ENCODE measurements at places on chromosomes 11 and 22. TPM values are rescaled to one million over a fixed set of nuclear protein-coding genes. Genes with fewer than 3 reads are reported as not detected.

GRCh38 chr11:64809781-64810241, 540 bp downstream of the MEN1 start:
- no peak for DNase-seq

DNA sequence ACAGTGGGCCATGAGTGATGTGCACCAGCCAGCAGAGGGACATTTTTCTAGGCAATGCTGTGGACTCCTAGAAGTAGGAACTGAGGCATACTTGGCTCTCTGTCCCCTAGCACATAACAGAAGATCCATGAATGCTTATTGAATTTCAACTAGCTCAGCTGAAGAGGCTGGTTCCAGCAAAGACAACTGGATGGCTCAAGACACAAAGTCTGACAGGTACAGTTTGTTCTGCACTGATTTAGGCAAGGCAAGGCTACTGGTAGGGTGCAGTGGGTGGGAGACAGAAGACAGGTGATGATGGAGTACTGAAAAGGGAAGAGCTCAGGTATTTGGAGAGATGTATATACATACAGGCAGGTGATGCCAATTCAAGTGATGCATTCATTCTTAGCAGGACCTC, 72.4 kb upstream of the USP47 start:
- DNase-seq = no peak

- DNase-seq = no peak
Observed at GRCh38 chr11:133803026-133803425, 42.3 kb downstream of the SPATA19 start.

Gene SEZ6L
- polyA plus RNA-seq = 0.17 TPM

- no peak for DNase-seq
Observed at GRCh38 chr11:115663790-115664189, 159.6 kb upstream of the CADM1 start.

Gene P2RY2
- 0.67 TPM for polyA plus RNA-seq

Gene TSPAN32
- polyA plus RNA-seq = 2.2 TPM

GRCh38 chr11:125777309-125777708, 1.3 kb downstream of the PATE2 start:
- no peak for DNase-seq

DNA sequence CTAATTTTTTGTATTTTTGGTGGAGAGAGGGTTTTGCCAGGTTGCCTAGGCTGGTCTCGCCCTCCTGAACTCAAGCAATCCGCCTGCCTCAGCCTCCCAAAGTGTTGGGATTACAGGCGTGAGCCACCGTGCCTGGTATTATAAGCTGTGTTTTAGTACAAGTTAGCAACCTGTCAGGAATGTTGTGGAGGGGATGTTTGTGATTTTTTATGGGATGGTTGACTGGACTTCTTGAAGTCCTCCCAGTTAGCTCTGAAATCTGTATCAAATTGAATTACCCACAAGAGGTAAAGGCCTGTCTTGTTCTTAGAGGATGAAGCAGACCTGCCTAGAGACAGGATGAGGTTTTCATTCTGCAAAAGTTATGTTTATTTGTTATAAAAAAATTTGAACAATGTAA, 34.1 kb upstream of the IL18BP start:
- no peak for DNase-seq

Gene ANO3
- 2.6 TPM for polyA plus RNA-seq

DNA sequence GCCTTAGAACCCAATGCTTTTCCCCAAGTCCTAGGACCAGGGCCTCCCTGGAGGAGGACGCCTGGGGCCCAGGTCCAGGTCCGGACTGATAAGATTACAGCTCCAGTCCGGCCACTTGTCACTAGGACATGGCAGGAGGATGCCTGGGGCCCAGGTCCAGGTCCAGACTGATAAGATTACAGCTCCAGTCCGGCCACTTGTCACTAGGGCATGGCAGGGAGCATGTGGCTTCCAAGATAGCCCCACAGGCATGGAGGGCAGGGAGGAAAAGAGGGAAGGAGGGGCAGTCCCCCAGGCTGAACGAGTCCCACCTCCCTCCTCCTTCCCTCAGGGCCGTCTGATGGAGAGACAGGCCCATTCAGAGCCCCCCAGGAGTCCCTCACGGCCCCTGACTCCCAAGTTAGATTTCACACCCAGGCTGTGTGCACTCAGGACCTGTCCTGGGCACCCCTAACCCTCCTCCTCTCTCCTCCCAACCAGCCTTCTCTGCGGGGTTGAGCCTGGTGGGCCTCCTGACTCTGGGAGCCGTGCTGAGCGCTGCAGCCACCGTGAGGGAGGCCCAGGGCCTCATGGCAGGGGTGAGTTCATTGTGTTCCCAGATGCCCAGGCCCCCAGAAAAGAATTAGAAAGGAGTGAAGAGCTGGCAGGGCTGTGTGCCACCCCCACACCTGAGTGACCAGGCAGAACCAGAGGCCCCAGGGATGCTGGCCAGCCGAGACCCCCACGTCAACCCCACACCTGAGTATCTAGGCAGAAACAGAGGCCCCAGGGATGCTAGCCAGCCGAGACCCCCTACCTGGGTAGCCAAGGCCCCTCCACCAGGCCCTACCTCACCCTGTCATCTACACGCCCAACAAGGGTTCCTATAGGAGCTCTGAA, 2.1 kb downstream of the TSPAN32 start:
- no peak for DNase-seq

DNA sequence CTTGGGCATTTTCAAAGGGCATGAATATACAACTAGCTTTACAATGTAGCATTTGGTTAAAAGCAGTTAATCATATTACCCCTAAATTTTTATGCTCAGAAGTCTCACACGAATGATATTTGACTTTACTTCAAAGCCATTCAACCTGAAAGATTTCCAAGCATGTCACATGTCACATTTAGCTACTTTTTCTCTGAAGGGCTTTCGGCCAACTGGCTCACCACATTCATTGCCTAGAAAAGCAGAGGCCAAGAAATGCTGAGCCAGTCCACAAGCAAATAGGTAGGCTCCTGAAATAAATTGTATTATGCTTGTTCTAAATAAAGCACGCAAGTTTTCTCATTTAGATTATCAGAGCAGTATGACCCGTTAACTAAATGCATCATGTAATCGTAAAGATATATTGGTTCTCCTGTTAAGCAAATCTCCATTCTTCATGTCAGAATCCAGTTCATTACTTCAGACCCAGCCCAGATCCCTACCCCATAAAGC, 30.6 kb downstream of the PAX6 start:
- no peak for DNase-seq

Gene PHOX2A
- polyA plus RNA-seq = not detected

Gene ST14
- polyA plus RNA-seq = 23.2 TPM

DNA sequence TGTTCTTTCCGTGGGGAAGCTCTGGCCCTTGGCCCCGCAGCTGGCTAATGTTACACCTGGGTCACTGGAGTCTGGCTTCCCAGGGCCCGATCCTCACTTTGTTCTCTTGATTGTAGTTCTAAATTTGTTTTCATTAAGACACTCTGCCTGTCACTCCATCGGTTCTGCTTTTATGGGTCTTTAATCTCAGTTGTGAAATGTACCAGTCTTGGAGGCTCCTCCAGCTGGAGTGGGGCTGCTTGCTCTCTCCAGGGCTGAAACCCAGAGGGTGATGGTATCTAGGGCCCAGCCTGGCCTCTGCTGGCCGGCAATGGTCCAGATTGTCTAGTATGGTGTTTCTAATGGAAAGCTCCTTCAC, 352.9 kb downstream of the TENM4 start:
- DNase-seq = no peak

Gene AMPD3
- 5.0 TPM for polyA plus RNA-seq

DNA sequence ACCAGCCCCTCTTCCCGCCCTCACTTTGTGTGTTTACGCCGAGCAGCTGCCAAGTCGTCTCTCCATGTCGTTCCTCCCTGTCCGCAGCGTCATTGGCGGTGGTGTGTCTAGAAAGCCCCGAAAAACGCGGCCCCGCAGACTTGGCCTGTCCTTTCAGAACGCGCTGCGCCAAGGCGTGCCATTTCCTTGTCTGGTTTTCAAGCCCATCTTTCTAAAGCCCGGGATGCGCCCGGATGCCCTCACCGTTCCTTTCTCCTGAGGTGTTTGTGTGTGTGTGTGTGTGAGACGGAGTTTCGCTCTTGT, 557 bp downstream of the MOV10L1 start:
- no peak for DNase-seq

- no peak for DNase-seq
Observed at GRCh38 chr11:68214173-68215086, 1.3 kb upstream of the KMT5B start.

DNA sequence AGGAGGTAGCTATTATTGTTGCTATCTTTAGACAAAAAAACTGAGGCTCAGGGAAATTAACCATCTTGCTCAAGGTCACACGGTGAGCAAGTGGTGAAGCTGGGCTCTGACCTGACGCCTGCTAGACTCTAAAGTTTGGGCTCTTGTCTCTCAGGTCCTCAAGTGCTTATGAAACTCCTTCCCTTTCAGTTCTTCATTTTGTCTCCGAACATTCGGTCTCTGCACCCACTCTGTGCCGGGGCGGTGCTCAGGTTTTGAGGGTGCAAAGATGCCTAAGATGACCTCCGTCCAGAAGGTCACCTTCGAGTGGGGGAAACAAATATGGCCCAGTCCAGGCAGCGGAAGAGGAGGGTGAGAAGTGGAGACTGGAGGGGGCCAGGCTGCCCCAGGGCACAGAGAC, 16.0 kb downstream of the OVOL1 start:
- DNase-seq = no peak

DNA sequence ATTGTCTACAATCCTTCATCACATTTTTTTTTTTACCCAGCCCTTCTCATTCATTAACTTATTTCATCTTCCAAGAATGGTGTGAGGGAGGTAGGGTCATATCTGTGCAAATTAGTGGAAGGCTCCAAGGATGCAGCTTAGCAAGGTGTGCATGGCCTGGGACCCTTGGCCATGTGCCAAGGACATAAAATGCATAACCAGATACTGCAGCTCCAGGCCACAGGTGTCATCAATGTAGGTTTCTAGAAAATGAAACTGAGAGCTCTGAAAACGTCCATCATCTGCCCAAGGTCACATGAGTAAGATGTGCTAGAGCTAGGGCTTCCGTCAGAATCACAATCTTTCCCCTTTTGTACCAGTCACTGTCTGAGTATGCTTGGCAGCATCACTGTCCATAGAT, 29.8 kb downstream of the ANKK1 start:
- no peak for DNase-seq

DNA sequence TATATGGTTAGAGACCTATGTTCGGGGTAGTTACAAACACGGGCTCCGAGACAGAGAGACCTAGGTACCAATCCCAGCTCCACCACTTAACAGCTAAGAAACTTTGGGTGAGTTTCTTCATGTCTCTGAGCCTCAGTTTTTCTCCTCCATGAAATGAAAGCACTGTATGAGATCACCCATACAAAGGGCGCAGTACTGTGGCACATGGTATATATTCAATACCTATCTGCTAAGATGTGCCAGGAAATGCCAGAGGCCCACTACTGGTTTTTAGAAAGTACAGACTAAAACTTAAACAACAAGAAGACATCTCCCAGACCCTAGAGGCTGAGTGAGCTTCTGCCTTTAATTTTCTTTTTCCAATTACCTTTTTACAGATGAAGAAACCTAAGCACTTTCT, 69.5 kb downstream of the SLC1A2 start:
- no peak for DNase-seq

- no peak for DNase-seq
Observed at GRCh38 chr11:115166820-115167219, 337.4 kb downstream of the CADM1 start.

Gene OR8B4
- not detected for polyA plus RNA-seq

Gene MS4A4A
- polyA plus RNA-seq = 6.6 TPM

Gene RASD2
- polyA plus RNA-seq = 1.8 TPM

Gene LRRC4C
- polyA plus RNA-seq = 16.6 TPM

Gene C22orf31
- polyA plus RNA-seq = 0.95 TPM

DNA sequence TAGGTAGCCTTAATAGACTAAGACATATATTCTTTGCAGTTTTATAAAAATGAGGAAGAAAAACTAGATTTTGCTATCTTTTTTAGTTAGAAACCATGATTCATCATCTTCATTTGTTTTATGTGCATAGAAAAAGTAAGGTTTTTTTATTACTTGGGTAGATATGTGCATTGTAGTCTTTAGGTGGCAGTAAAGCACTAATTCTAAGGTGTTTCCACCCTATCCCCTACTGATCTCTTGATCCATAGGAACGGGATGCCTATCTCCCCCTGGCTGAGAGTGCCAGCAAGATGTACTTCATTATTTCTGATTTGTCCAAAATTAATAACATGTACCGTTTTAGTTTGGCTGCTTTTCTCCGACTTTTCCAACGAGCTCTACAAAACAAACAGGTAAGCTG, 148.1 kb downstream of the DYNC2H1 start:
- no peak for DNase-seq

GRCh38 chr22:41969110-41969646, at the start of gene SEPTIN3:
Gene SEPTIN3 (plus strand): TSS chr22:41969443. CDS start chr22:41971493, 2,050 bp downstream.
- DNase-seq = no peak

Gene PCNX3
- polyA plus RNA-seq = 23.1 TPM

DNA sequence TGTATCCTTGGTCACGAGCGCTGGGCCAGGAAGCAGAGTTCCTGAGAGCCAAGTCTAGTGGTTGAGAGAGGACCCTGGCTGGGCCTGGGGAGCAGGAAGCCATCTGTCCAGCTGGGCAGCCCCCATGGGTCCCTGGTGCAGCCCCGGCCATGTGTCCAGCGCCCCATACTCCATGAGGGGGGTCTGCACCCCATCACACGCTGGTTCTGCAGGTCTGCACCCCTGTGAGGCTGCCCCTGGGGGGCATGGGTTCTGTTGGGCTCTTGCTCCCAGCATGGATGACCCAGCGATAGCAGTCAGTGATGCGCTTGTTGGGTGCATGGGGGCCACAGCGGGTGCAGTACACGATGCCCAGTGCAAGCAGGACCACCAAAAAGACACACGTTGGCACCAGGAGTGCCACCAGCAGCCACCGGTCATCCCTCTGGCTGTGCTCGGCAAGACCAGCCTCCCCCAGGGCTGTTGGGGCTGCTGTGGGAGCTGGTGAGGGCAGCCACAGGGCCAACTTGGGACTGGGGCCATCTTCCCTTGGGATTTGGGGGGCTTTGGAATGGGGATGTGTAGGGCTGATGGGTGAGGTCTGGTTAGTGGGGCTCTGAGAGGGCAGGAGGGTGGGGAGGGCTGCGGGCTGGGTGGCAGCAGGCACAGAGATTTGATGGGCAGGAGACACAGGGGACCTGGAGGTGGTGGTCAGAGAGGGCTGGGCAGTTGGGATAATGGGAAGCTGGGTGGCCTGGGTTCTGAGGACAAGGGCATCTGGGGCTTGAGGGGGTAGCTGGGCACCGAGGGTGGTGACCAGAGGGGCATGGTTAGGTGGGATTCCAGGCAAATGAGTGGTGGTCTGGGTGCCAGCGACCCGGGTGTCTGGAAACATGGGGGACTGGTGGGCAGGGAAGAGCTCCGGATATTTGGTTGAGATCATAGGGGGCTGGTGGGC, 2.0 kb downstream of the CD248 start:
- DNase-seq = no peak

DNA sequence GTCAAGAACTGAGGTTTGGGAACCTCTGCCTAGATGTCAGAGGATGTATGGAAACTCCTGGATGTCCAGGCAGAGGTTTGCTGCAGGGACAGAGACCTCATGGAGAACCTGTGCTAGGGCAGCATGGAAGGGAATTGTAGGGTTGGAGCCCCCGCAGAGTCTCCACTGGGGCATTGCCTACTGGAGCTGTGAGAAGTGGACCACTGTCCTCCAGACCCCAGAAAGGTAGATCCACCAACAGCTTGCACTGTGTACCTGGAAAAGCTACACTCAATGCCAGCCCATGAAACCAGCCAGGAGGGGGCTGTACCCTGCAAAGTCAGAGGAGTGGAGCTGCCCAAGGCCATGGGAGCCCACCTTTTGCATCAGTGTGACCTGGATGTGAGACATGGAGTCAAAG, 29.5 kb downstream of the CHST1 start:
- DNase-seq = no peak

Gene TEX12
- polyA plus RNA-seq = not detected

GRCh38 chr22:37601203-37601539, 7.5 kb upstream of the GGA1 start:
- DNase-seq = no peak

GRCh38 chr11:105034813-105035620, at the start of gene CASP1:
Gene CASP1 (minus strand): TSS chr11:105035144. CDS start chr11:105035113, 31 bp downstream.
- DNase-seq = no peak
